ENCODE measurements at places on chromosomes 3 and 15. TPM values are rescaled to one million over a fixed set of nuclear protein-coding genes. Genes with fewer than 3 reads are reported as not detected.

Gene PAK6
- total RNA-seq, result 0.68 TPM

GRCh38 chr15:36499412-36500389, 79.7 kb upstream of the CDIN1 start:
- DNase-seq, result no peak

Gene PLSCR2
- total RNA-seq, result 2.9 TPM

DNA sequence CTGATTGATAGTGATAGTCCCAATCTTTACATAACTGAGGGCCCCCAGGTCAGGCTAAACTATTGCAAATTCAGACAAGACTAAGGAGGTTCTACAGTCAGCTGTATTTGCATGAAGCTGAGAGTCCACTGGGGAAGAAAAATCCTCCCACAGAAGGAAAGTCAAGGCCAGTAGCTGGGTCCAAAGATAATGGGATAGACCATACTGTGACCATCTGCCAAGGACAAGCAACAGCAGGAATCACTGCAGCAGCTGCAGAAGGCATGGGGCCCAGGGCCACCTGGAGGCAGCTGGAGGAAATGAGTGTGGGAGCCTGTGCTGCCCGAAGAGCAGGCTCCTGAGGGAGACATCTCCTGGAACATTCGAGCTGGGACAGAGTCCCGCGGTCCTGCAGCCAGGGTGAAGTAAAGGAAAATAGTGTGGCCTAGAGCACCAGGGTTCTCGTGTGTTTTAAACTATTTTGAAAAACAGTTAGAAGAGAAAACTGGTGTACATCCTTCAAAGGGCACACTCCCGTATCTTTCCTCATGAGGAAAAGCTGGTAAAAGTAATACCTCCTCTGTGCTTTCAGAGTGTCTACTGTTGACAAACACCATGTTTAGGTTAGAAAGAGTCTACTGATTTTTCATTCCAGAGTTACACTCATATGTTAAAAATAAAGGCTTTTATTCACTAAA, 13.2 kb upstream of the TMEM212 start:
- no peak for DNase-seq

Gene NDN
- total RNA-seq, result 30.6 TPM

Gene EPHB3
- 5.0 TPM for total RNA-seq
